Activated CD4-positive, alpha-beta memory T cell treated with anti-CD3 and anti-CD28 coated beads for 36 hours (primary cell): ENCODE measurements at places on chromosomes 3 and 15. TPM values are rescaled to one million over a fixed set of nuclear protein-coding genes. Genes with fewer than 3 reads are reported as not detected.

GRCh38 chr15:81073801-81074200 is 60.3 kb upstream of the CFAP161 start:
- no peak overlapping the region for H3K27ac ChIP-seq
- no peak overlapping the region for H3K4me3 ChIP-seq
- H3K4me1 ChIP-seq: peaks cover 8% of the 10 kb centered on the region
- DNase-seq: peak; percentile 13
- H3K27me3 ChIP-seq: peaks cover 3% of the 10 kb centered on the region

GRCh38 chr15:55991802-55992768 is 1.3 kb downstream of the NEDD4 start:
- peaks cover 23% of the 10 kb centered on the region for H3K4me1 ChIP-seq
- peaks cover 11% of the 10 kb centered on the region for H3K27me3 ChIP-seq
- no peaks in the 10 kb centered on the region for H3K36me3 ChIP-seq
- peak overlapping the region; percentile 81 for H3K4me3 ChIP-seq
- no peak for DNase-seq
- no peak overlapping the region for H3K27ac ChIP-seq

DNA sequence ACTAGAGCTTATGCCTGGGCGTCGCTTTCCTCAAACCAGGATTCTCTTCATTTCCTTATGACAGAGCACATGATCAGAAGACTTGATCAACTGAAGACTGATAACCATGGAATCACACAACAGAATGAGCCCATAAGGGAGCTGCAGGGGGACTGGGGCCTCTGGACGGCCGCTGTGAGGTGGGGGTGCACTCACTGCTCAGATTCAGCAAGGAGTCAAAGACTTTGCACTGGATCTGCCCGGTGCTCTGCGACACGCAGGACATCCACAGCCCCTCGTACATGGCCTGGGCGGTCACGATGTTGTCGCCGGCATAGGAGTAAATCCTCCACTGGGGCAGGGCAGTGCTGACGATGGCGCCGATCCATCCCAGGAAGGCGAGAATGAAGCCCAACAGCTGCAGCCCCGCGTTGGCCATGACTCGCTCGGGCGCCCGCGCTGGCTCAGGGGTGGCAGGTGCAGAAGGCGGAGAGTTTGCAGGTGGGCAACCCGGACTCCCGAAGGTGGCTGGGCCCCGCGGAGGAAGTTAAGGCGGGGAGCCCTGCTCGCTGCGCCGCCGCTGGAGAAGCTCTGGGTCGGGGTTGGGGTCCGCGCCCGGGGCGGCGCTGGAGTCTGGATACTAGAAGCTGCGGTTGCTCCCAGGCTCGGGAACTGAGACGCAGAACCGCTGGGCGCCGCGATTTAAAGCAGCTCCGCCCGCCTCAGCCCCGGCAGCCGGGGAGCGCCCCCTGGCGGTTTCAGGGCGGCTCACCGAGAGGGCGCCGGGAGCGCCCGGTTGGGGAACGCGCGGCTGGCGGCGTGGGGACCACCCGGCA is at the start of gene CLDN1:
CLDN1 (minus strand) TSS at position 658 of the 815 bp plus-strand sequence; CDS start at position 418, 240 bp downstream.
- H3K36me3 ChIP-seq: no peaks in the 10 kb centered on the region
- peak within 1 kb of the TSS; percentile 63 for H3K4me3 ChIP-seq
- no peak within 1 kb of the TSS for H3K27ac ChIP-seq
- peaks cover 41% of the 10 kb centered on the region for H3K27me3 ChIP-seq

DNA sequence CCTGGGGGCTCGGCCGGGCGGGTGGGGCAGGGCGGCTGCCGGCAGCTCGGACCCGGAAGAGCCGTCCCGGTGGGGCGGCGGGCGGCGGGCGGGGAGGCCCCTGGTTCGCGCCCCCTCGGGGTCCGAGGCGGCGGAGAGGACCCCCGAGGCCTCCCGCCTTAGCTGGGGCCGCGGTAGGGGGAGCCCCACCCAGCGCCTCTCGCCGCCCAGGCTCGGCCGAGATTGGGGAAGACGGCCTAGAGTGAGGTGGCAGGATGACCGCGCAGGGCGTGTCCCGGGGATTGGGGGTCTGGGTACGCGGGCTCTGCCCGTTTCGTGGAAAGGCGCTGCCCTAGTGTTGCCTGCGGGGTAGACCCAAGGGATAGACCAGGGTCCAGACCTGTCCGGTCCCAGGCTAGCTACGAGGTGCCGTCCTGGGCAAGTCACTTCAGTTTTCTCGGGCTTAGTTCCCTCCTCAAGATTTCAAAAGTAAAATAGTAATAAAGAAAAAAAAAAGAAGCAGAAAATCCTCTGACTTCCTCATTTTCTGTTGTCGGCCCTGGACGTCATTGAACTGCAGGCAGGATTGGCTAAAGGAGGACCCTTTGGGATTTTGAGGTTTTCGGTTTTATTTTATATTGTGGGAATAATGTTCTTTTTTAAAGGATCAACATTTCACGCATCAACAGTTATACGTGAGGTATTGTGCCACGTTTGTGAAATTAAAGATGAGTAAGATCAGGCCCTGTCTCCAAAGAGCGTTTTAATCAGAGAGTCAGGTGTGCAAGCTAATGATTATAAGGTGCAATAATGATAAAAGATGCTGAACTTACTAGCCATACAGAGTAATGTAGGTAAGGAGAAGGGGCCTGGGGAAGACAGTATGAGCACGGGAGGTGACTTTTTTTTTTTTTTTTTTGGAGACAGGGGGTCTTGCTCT is 679 bp downstream of the IQGAP1 start:
- H3K4me3 ChIP-seq: peak overlapping the region; percentile 92
- DNase-seq: peak; percentile 73
- peaks cover 53% of the 10 kb centered on the region for H3K4me1 ChIP-seq
- H3K27ac ChIP-seq: peak overlapping the region; percentile 89
- H3K36me3 ChIP-seq: peaks cover 34% of the 10 kb centered on the region

DNA sequence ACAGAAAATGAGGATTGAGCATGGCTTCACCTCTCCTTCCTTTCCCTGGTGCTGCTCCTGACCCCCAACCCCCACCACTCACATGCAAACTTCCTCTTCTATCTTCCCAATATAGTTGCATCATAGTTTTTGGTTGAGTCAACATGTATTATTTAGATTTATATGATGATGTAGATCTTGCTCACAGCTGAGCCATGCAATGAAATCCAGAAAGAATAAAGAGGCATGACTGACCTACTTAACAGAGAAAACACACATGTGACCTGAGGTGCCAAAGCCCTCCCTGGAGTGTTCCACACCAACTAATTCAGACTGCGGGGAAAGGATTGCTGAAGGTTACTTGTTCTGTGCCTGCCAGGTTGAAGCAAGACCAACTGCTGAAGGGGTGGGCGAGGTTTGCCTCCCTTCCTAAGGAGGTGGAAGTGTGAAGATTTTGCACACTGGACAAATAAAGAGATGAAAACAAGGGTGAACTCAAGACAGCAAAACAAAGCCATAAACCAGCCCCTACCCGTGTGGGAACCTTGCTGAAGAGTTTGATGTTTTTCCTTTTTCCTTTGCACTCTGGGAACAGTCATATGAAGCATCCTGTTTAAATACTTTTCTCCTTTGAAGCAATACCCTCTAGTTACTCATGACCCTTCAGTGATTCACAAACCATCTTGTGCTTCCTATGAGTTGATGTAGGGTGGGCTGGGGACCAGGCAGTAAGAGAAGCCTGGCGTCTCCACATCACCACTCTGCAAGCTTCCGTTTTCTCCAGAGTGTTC is 155.2 kb upstream of the UBE2E1 start:
- no peaks in the 10 kb centered on the region for H3K4me1 ChIP-seq
- H3K27me3 ChIP-seq: peaks cover 20% of the 10 kb centered on the region
- H3K27ac ChIP-seq: no peak overlapping the region

DNA sequence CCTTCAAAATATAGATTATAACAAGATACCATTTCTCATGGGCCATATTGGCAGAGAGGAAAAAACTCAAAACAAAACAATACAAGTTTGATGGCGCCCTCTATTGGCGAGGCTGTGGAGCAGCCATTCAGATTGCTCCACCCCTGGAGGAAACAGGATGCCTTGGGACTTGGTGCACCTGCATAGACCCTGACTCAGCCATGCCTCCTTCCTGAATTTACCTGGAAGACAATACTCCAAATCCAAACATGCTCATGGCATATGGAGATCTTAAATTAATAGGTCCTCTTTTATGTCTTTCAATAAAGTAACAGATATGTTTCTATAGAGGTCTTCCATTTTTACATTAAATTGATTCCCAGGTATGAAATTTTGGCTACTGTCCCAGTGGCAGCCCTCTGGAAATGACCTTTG is 90.0 kb downstream of the APBA2 start:
- peak; percentile 74 for DNase-seq
- H3K36me3 ChIP-seq: no peaks in the 10 kb centered on the region
- no peak overlapping the region for H3K4me3 ChIP-seq
- H3K27me3 ChIP-seq: no peaks in the 10 kb centered on the region
- no peaks in the 10 kb centered on the region for H3K4me1 ChIP-seq

DNA sequence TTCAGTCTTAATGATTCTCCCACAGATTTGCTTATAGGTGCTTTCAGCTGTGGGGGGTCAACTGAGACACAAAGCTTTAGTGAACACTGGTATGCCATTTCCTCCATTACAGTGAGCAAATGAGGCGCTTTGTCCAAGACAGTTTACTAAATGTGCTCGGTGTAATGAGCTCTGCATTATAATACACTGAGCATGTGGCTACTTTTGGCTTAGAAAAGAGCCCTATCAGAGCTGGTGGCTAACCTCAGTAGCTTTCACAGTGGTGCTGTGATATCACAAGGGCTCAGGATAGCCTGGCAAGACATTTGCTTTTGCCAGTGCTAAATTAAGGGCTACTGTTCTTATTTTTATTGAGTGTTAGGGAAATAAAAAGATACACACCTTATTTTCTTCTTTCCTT is 749.7 kb upstream of the ARPP21 start:
- DNase-seq: no peak
- no peaks in the 10 kb centered on the region for H3K36me3 ChIP-seq
- H3K4me1 ChIP-seq: no peaks in the 10 kb centered on the region
- H3K27me3 ChIP-seq: no peaks in the 10 kb centered on the region
- no peak overlapping the region for H3K4me3 ChIP-seq

DNA sequence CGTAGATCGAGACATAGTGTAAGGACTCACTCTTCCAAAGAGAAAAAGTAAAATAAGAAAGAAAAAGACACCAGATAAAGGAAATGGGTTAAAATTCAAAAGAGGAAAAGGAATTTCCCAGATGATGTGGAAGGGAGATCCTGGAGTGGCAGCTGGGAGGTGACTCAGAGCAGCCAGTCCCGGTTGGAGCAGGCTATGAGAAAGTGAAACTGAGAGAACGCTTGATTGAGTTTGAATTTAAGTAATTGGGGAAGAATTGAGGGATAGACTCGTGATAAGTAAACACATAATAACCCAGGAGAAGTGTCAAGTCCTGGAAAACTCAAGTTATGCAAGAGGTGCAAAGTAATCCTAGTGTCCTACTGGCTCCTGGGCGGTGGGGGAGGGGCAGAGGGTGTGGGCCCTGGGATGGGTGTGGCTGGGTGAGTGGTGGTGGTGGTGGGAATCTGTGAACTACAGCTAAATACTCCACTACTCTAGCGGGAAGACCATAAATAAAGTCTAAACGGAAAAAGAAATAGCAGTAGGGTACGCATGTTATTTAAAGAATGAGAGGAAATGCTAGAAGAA is 1.2 kb downstream of the PRR20G start:
- DNase-seq: no peak
- no peak overlapping the region for H3K4me3 ChIP-seq
- H3K4me1 ChIP-seq: no peaks in the 10 kb centered on the region
- H3K36me3 ChIP-seq: no peaks in the 10 kb centered on the region

GRCh38 chr15:89494031-89494430 is 2.4 kb downstream of the RHCG start:
- peaks cover 52% of the 10 kb centered on the region for H3K27me3 ChIP-seq
- H3K36me3 ChIP-seq: no peaks in the 10 kb centered on the region
- H3K4me1 ChIP-seq: peaks cover 6% of the 10 kb centered on the region
- H3K4me3 ChIP-seq: no peak overlapping the region

GRCh38 chr3:37086918-37087317 is 87.5 kb downstream of the LRRFIP2 start:
- no peak for DNase-seq
- no peaks in the 10 kb centered on the region for H3K4me1 ChIP-seq
- H3K27me3 ChIP-seq: no peaks in the 10 kb centered on the region
- peaks cover 15% of the 10 kb centered on the region for H3K36me3 ChIP-seq

- peaks cover 3% of the 10 kb centered on the region for H3K27me3 ChIP-seq
- no peak for DNase-seq
- no peak overlapping the region for H3K27ac ChIP-seq
- no peak overlapping the region for H3K4me3 ChIP-seq
Observed at GRCh38 chr15:53565721-53566120, 193.7 kb downstream of the WDR72 start.

DNA sequence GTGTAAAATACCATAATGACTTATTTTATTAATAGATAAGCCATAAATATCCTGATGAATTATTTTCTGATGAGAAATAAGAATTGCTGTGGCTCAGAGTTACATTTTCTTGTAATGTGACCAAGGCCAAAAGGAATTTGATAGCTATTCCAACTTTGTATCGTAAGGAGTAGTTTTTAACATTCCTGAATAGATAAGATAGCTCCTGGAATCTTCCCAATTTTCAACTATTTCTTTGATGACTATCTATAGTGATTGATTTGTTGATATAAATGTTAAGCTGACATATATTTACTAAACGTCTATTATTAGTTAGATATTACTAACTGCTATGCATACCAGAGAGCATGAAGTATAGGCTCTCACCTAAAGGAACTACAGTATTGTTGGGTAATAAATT is 49.1 kb upstream of the SATB1 start:
- no peak overlapping the region for H3K4me3 ChIP-seq
- no peak overlapping the region for H3K27ac ChIP-seq
- H3K4me1 ChIP-seq: peaks cover 5% of the 10 kb centered on the region
- H3K27me3 ChIP-seq: no peaks in the 10 kb centered on the region
- H3K36me3 ChIP-seq: peaks cover 43% of the 10 kb centered on the region

DNA sequence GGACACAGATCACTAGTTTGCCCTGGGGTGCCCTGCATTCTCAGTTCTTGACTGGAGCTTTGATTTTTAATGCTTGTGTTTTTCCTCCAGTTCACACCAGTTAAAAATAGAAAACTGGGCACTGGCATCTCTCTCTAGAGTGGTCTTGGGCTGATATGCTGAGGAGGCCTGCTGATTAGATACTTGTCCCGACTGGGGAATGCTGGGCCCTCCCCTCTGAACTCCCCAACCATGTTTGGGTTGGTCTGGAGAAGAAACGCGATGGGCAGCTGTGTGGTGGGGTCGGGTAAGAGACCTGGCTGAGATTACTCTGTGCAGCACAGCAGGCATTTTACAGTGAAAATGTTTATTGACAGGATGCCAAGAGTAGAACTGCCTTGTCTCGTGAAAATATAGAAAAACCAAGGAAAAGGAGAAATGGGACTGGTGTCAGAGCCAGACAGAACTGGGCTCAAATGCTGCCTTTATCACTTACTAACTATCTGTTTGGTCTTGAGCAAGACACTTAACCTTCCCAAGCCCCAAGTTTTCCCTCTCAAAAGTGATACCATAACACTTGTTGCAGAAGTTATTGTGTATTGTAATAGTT is 1.6 kb upstream of the ACTC1 start:
- peaks cover 40% of the 10 kb centered on the region for H3K27me3 ChIP-seq
- H3K36me3 ChIP-seq: no peaks in the 10 kb centered on the region
- DNase-seq: no peak

GRCh38 chr3:175386630-175387029 is 527.5 kb downstream of the NAALADL2 start:
- H3K27me3 ChIP-seq: no peaks in the 10 kb centered on the region
- H3K27ac ChIP-seq: no peak overlapping the region
- DNase-seq: no peak
- H3K4me3 ChIP-seq: no peak overlapping the region
- no peaks in the 10 kb centered on the region for H3K4me1 ChIP-seq

GABRA5 gene
- total RNA-seq: not detected

CMC1 gene
- total RNA-seq: 27.5 TPM

TGM4 gene
- not detected for total RNA-seq

CFAP161 gene
- total RNA-seq: not detected

ENTPD3 gene
- not detected for total RNA-seq

RHOV gene
- total RNA-seq: 0.53 TPM

RAB6B gene
- 3.9 TPM for total RNA-seq

HCN4 gene
- total RNA-seq: not detected

SLC22A14 gene
- total RNA-seq: not detected

FSIP1 gene
- 0.29 TPM for total RNA-seq

MORC1 gene
- total RNA-seq: not detected

RASGRF1 gene
- total RNA-seq: not detected
